ENCODE measurements at places on chromosomes 7 and 10.

DNA sequence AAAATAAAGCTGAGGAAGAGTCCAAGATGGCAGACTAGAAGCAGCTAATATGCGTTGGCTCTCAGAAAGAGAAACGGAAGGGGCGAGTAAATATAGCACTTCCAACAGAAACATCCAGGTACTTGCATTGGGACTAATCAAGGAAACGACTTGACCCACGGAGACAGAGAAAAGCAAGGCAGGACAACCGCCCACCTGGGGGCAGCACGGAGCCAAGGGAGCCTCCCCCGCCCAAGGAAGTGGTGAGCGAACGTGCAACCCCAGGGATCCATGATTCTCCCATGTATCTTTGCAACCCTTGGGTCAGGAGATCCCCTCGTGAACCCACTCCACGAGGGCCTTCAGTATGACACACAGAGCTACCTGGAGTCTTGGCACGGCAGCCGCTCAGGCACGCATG lies 45.4 kb upstream of the GRM3 start:
- no peaks in the 10 kb centered on the region for H3K36me3 ChIP-seq
- H3K4me3 ChIP-seq, result no peak overlapping the region
- DNase-seq, result no peak
- H3K27ac ChIP-seq, result no peak overlapping the region
- no peaks in the 10 kb centered on the region for H3K27me3 ChIP-seq

DNA sequence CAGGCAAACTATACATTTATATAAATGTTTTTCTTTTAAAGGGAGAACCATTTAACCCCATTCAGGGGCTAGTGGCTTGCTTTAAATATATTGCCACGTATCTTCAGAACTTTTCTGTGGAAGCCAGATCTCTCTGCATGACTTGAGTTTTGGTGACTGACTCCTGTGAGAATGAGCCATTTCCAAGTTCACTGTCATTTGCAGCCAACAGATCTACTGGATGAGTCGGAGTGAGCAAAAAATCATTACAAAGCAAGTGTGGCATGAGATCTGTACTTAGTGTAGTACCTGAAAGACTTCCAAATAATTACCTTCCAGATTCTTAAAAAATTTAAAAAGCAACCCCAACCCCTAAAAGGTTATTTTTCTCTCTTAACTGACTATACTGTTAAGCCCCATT lies 45.6 kb downstream of the PDSS1 start:
- H3K27me3 ChIP-seq, result no peaks in the 10 kb centered on the region
- no peak for DNase-seq
- no peak overlapping the region for H3K4me3 ChIP-seq

- no peak for DNase-seq
- peaks cover 44% of the 10 kb centered on the region for H3K36me3 ChIP-seq
- H3K4me1 ChIP-seq, result no peaks in the 10 kb centered on the region
These were observed 14.5 kb upstream of the ZNF282 start for GRCh38 chr7:149180722-149181449.

DNA sequence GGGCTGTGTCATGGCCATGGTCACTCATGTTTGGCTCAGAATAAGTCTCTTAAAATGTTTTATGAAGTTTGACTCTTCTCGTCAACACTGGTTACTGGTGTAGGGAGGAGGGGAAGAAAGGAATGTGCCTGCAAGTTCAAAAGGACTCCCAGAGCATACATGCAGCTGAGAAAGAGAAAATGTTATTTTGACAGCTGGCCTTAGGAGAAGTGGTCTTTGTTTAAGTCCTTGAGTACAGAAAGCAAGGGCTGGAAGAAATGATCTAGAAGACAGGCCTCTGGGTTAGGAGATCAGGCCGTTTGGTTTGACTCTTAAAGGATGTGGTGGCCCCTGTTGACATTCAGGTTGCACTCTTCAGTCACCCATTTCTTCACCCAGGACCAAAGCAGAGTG lies 245.5 kb downstream of the REEP3 start:
- no peaks in the 10 kb centered on the region for H3K36me3 ChIP-seq
- H3K4me1 ChIP-seq, result no peaks in the 10 kb centered on the region
- H3K27ac ChIP-seq, result no peak overlapping the region
- DNase-seq, result no peak
- peaks cover 17% of the 10 kb centered on the region for H3K27me3 ChIP-seq
- H3K4me3 ChIP-seq, result no peak overlapping the region

GRCh38 chr10:103598654-103599115 lies 105.2 kb downstream of the NEURL1 start:
- no peaks in the 10 kb centered on the region for H3K27me3 ChIP-seq
- no peak overlapping the region for H3K4me3 ChIP-seq
- peaks cover 3% of the 10 kb centered on the region for H3K36me3 ChIP-seq
- H3K4me1 ChIP-seq, result no peaks in the 10 kb centered on the region
- DNase-seq, result peak; percentile 45

DNA sequence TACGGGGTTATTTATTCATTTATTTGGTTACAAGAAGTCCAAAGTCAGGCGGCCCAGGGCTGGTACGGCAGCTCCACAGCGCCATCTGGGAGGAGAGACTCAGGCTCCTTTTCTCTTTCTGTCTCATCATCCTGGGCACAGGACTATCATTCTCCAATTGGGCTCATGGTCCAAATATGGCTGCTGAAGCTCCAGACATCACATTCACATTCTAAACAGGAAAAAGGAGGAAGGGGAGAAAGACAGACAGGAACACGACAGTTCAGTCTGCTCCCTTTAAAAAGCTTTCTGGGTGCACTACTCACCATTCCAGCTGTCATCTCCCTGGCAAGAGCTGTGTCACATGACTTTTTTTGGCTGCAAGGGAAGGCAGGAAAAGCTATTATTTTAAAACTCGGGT lies 74.4 kb upstream of the PDZD8 start:
- no peak for DNase-seq
- no peak overlapping the region for H3K4me3 ChIP-seq
- H3K36me3 ChIP-seq, result peaks cover 3% of the 10 kb centered on the region
- H3K27me3 ChIP-seq, result peaks cover 10% of the 10 kb centered on the region
- no peaks in the 10 kb centered on the region for H3K4me1 ChIP-seq

DNA sequence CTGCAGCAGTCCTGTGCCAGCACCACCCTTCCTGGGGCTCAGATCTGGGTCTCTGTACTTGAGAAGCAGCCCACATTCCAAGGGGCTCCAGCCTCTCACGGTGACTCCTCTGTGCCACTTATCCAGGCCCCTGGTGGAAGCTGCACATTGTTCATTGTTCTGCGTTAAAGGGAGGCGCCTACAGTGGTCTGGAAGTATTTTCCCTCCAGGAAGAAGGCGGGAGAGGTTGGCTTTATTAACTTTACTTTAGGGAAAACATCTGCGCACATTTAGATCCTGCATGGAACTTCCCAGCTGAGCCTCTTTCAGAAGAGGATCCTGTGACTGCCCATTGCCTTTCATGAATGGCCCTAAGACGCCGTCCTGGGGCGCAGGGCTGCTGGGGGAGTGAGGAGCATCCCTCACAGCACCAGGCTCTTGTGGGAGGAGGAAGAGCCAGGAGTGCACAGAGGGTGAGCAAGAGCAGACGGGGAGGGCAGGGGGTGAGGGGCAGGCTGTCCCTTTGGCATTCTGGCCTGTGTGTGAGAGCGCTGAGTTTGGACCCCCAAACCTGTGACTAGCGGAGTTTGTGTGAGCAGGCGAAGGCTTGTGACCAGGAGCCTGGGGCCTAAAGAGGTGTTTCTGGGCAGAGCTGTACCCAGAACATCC lies 98.6 kb upstream of the BTBD16 start:
- H3K27ac ChIP-seq, result no peak overlapping the region
- peaks cover 24% of the 10 kb centered on the region for H3K27me3 ChIP-seq
- no peak overlapping the region for H3K4me3 ChIP-seq
- DNase-seq, result no peak

GRCh38 chr10:62818426-62819011 lies 2.4 kb upstream of the EGR2 start:
- peaks cover 35% of the 10 kb centered on the region for H3K4me1 ChIP-seq
- peaks cover 80% of the 10 kb centered on the region for H3K27me3 ChIP-seq
- H3K27ac ChIP-seq, result peak overlapping the region; percentile 76
- peak overlapping the region; percentile 88 for H3K4me3 ChIP-seq

GRCh38 chr7:93219868-93220267 lies 6.4 kb downstream of the HEPACAM2 start:
- no peak for DNase-seq
- no peaks in the 10 kb centered on the region for H3K4me1 ChIP-seq
- H3K27me3 ChIP-seq, result peaks cover 7% of the 10 kb centered on the region
- H3K27ac ChIP-seq, result no peak overlapping the region

Measured in activated naive CD4-positive, alpha-beta T cell treated with anti-CD3 and anti-CD28 coated beads, Interleukin-2, amount 10 ng/mL, durations not matched to agents 7 days and 5 days (primary cell).